ENCODE measurements at places on chromosomes 6 and 20.
A peak's percentile ranks its signal among the peaks of the same experiment; 100 is the strongest.

GRCh38 chr6:109073344-109074132 is 21.1 kb downstream of the SESN1 start:
- peak; percentile 12 for DNase-seq

DNA sequence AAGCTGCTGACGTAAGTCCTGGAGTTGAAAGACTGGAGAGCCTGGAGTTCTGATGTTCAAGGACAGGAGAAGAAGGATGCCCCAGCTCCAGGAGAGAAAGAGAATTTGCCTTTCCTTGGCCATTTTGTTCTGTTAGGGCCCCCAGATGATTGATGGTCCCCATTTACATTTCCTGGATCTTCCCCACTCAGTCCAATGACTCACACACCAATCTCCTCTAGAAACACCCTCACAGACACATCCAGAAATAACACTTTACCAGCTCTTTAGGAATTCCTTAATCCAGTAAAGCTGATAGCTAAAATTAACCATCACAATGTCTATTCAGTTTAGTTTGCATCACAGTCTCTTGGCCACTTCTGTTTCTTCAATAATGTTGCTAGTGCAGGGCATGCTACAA is 260.2 kb upstream of the IRAK1BP1 start:
- no peak for DNase-seq

- no peak for DNase-seq
Observed at GRCh38 chr6:40996591-40997233, 42.3 kb downstream of the UNC5CL start.

DNA sequence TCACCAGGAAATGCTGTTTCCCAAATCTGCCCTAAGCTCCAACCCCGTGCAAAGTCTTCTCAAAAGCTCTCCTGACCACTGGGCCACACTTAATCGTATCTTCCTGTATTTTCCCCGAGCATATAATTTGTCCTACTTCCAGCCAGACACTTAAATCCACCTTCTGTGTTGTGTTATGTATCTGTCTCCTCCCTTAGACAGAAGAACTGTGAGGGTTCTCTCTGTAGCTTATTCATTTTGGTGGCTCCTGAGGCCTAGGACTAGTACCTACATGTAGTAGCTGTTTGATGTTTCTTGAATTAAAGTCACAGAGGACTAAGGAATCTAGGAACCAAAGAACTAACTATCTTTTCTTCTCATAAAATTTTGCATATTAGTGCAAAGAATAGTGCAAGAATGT is 292.6 kb downstream of the ALDH8A1 start:
- no peak for DNase-seq

Data from activated T-cell treated with anti-CD3 and anti-CD28 coated beads for 1 hour (primary cell).